IMR-90 (cell line): ENCODE measurements at places on chromosomes 5 and 9. TPM values are rescaled to one million over a fixed set of nuclear protein-coding genes. Genes with fewer than 3 reads are reported as not detected.

DNA sequence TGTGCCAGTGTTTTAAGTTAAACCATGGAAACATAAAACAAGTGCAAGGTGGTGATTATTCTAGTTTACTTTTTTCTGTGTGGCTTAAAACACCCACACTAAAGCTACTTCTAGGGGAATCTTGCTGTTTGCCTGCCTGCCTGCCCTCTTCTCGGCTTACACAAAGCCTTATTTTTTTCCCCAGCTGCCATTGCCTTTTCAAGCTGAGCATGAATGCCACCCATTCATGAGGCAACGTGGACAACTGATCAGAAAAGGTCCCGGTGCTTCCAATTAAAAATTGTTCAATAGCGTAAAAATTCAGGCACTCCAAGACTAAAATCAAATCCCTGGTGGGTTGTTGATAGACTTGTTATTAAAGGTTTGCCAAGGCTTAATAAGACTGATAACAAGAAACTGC lies 401.4 kb downstream of the TMEM161B start:
- H3K36me3 ChIP-seq, result no peaks in the 10 kb centered on the region
- no peak overlapping the region for H3K4me3 ChIP-seq
- no peak for DNase-seq
- H3K4me1 ChIP-seq, result no peaks in the 10 kb centered on the region

The RFX3 gene
- total RNA-seq, result 2.5 and 2.7 TPM in 2 replicates

The SLC6A18 gene
- not detected in 2 replicates for total RNA-seq

The PCDHGB2 gene
- total RNA-seq, result 2.8 and 3.0 TPM in 2 replicates
